ENCODE measurements at places on chromosomes 1 and 21.

GRCh38 chr1:3450983-3451382 is 3.5 kb upstream of the ARHGEF16 start:
- no peak for DNase-seq

DNA sequence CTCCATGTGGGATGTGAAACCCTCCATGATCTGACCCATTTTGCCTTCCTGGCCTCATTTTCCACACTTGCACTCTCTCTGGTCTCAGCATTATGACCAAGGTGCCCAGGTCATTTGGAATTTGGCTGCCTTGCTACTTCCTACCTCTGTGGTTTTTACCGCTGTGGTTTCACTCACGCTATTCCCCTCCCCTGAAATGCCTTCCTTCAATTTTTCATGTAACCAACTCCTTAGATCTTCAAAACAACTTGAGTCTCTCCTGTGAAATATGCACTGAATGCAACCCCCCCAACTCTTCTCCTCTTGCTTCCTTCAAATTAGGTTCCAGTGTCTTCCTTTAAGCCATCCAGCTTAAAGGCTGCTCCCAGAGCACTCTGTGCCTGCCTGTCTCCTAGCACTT is 50.1 kb downstream of the PHC2 start:
- no peak for DNase-seq

- DNase-seq = no peak
Measured at GRCh38 chr1:78333502-78333901, 157.3 kb upstream of the PTGFR start.

DNA sequence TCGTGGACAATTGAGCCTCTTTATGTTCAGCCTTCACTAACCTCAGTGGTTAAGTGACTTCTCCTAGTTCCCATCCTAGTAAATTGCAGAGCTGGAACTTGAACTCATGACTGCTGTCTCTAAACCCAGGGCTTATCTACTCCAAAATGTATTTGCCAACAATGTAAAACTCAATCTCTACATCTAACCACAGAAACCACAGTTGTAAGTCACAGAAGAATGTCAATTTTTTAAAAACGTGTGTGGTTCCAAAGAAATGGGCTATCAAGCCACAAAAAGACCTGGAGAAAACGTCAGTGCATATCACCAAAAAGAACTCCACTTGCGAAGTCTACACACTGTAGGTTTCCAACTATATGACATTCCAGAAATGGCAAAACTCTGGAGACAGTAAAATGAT is 172.6 kb upstream of the HMCN1 start:
- no peak for DNase-seq

GRCh38 chr21:35528116-35529042 is 479.3 kb upstream of the RUNX1 start:
- no peak for DNase-seq

Data from anterior cingulate cortex (tissue), 58 donors.